Iris pigment epithelial cell (primary cell): ENCODE measurements at places on chromosomes 6 and 20.

GRCh38 chr20:37868851-37869333 lies 34.0 kb upstream of the VSTM2L start:
- DNase-seq, result no peak

DNA sequence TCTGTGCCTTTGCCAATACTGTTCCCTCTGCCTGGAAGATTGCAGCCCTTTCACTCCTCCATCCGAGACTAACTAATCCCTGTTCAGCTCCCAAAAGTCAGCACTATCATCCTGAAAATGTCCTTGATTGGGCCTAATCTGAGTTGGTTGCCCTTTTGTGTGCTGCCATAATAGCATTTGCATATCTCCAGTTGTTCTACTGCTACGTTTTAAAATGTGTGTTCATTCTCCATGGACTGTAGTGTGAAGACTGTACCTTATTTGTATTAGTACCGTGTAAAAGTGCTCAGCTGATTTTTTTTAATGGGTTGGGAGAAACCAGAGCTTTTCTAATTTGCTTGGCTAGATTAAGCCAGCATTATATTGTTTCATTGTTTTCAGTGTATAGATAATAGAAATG lies 401.3 kb downstream of the LAMA2 start:
- no peak for DNase-seq

- DNase-seq, result no peak
Observed at GRCh38 chr6:5776706-5777390, 229.9 kb downstream of the NRN1 start.

- no peak for DNase-seq
Observed at GRCh38 chr6:130617658-130618057, 209.5 kb upstream of the SMLR1 start.

- peak; percentile 3 for DNase-seq
Observed at GRCh38 chr6:29791162-29791561, 36.5 kb upstream of the HLA-G start.

GRCh38 chr6:140744659-140745320 lies 1370.3 kb upstream of the CITED2 start:
- DNase-seq, result peak; percentile 82

DNA sequence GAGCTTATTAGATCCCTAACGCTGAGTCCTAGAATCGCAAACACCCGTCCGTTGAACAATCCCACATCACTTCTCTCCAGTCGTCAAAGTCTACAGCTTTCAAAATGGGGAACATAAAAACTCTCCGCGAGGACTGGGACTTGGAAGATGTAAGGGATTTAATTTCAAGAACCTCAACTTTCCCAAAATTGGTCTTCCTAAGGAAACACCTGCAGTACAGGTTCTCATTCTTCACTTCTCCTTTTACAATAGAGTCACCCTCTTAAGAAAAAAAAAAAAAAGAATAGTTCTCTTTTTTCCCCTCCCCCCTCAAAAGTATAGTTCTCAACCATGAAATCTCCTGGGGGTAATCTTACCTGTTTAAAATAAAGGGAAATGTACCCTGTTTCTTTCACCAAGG lies 6.6 kb upstream of the ZBTB22 start:
- DNase-seq, result no peak

DNA sequence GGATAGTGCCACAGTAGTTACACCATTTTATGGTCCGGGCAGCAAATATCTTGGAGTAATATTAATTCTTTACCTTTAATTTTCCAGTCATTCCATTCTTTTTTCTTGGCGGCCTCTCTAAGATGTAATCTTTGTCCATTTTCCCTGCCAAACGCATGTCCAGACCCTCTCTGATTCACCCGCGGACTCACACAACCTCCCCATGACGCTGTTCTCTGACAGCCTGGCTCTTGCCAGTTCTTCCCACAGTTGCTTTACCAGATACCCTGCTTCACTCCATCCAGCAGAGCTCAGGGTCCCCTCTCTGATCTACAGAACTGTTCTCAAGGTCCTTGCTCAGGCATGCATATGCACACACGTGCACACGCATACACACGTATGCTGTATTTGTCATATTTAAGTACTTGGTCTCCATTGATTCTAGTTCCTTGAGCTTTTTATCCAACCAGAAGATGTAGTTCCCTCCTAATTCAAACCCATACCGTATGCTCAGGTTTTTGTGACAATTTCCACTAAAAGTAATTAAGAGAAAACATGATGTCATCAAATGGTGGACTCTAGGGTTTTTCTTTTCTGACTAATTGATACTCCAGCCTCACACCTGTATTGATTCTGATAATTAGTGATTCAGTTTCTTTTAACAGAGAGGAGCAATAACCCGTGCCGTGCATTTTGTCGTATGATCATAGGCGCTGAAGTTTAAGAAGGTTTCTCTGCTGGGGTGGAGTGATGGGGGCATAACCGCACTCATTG lies 10.0 kb downstream of the BPHL start:
- no peak for DNase-seq

- DNase-seq, result no peak
Observed at GRCh38 chr6:76615395-76615794, 542.9 kb upstream of the IMPG1 start.

GRCh38 chr20:48788486-48789072 lies 39.2 kb downstream of the PREX1 start:
- DNase-seq, result no peak

GRCh38 chr6:39171489-39172376 lies 56.7 kb upstream of the SAYSD1 start:
- no peak for DNase-seq

GRCh38 chr6:133977983-133978895 lies 25.2 kb downstream of the TBPL1 start:
- peak; percentile 85 for DNase-seq

DNA sequence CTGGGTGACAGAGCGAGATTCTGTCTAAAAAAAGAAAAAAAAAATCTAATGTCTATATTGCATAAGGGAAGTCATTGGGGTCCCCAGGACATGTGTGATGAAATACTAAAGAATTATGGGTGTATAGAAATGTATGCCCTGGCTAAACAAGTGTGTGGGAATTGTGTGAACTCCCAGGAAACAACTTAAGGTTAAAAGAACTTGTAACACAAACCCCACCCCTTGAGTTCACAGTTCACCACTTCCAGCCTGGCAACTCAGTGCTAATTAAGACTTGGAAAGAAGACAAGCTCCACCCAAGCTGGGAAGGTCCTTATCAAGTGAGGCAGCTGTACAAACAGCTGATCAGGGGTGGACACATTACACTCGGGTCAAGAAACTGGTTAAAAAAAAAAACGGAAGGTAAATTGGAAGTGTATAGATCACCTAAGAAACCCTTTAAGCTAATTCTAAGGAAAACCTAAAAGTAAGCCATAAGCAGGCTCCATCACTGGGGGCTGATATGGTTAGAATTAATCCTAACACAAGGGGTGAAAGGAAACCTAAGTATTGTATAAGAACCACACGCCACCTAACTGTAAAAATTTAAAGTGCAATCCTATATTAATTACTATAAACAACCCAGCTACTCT lies 25.2 kb downstream of the HLA-A start:
- DNase-seq, result peak; percentile 18

DNA sequence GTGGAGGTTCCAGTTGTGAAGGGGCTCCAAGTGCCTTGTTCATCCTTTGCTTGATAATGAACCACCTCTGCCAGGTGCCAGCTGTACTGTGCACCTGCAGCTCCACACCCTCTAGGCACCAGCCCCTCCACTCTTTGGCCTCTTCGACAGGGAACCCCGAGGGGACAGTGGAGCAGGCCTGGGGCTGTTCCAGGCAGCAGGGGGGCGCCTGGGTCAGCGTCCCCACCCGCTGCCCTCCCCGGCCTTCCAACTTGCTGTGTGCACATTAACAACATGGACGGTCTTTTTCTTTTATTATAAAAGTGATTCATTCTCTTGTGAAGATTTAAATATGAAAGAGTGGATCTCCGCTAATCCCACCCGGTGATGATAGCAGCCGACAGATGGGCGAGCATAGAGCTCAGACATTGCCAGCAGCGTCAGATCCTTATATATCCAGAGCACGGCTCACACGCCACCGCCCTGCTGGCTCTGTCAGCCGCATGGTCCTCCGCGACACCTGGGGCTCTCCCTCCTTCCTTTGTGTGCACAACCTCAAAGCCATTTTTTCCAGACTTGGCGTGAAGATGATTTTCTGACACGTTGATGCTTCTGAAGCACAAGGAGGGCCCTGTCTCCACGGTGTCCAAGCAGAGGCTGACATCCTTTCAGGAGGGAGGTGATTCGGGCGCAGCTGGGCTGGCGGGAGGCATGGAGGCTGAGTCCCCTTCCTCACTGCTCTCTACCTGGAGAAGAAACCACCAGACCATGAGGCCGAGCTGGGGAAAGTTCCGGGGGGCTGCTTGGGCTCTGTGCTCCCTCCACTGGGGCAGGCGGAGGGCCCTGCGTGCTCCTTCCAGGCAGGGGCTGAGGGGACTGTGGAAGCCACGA lies 22.2 kb upstream of the MRGBP start:
- DNase-seq, result no peak

- no peak for DNase-seq
Observed at GRCh38 chr6:154412106-154412820, 55.7 kb upstream of the IPCEF1 start.

DNA sequence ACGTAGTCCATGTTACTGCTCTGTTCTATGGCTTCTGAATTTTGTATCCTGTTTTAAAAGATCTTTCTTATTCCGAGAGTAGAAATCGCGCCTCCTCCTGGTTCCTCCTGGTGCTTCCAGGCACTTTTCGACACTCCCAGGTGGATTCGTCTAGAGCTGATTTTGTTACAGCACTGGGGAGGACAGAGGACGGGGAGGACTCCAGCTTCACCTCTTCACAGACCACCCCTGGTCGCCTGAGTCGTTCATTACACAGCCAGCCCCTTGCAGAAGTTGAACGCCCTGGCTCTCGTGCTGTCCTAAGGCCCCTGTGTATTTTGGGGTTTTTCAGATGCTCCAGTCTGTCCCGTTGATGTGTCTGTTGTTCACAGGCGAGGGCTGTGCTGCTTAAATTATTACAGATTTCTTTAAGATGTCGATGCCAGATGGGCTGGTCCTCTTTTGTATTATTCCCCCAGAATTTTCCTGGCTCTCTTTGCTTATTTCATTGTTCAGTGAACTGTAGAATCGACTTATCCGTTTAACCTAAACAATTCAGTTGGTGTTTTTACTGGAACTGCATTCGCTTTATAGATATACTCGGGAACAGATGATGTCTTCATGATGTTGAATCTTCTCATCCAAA lies 30.5 kb downstream of the COL20A1 start:
- no peak for DNase-seq

DNA sequence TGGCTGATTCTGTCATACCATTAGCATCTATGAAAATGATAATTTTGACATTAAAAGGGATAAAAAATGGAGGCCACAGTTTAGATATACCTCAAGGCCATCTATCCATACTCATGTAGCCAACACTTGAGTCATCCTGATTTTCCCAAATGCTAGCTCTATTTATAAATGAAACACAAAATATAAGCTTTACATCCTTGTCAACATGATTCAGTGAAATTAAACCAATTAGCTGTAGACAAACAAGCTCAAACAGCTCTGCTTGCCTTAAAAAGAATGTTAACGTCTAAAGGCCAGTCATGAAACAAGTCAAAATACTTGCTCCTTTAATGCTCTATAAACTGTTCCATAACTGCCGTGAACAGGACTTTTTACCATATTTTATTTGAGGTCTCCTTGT lies 40.3 kb downstream of the ABRACL start:
- DNase-seq, result no peak

DNA sequence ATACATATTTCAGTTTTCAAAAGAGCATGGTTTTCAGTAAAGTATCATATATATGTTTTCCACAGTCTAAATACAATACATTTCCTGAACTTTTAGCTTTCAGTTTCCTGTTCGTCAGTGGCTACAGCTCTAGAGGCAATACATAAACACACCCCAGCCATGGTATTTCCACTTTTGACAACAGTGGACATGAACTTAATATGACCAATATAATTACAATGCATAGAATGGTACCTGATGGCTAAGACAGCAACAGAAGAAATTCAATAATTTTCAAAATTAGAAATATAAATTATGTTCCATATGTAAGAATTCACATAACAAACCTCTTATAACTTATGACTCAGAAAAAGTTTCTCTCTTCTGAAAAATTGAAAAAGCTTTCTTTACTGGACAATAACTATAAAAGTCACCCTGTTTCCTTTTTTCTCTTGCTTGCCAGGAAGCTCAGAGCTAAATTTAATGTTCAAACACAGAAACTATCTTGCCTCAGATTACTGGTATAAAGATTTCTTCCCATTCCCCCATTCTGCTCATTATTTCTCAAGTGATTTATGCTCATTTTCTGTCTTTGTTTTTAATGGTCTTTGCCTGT lies 19.2 kb downstream of the FKBP5 start:
- peak; percentile 66 for DNase-seq

DNA sequence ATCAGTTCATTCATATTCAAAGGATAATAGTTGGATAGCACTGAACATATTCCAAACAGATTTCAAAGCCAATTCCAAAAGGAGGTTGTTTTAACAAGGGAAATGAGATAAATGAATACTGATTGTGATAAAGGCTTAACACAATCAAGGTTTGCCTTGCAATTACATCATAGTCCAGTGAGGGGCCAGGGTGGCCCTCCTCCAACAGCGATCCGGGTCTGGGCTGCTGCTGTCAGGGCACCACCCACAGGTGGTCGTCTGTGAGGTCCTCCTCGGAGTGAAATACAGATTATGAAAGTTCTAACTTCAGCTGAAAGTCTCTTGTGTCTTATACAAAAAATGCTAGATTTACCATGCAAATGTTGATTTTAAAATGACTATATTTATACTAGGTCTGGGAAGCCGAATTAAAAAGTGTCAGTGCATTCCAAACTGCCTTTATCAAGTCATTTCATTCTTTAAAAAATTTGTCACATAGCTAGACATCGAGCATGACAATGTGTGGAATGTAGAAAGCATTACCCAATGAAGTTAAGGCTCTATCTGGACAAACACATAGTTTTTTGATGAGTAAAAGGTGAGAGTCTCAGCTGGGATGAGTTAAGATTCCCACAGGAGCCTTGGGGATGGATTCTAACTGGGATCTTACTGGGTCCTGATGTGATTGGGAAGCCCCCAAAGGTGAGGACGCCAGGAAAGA lies 65.9 kb upstream of the SLC22A23 start:
- peak; percentile 40 for DNase-seq

GRCh38 chr6:15268137-15268908 lies 22.5 kb downstream of the JARID2 start:
- DNase-seq, result no peak

GRCh38 chr20:42041000-42041565 lies 422.9 kb upstream of the CHD6 start:
- DNase-seq, result no peak

GRCh38 chr20:36273414-36274180 lies 32.5 kb upstream of the DLGAP4 start:
- DNase-seq, result peak; percentile 18

DNA sequence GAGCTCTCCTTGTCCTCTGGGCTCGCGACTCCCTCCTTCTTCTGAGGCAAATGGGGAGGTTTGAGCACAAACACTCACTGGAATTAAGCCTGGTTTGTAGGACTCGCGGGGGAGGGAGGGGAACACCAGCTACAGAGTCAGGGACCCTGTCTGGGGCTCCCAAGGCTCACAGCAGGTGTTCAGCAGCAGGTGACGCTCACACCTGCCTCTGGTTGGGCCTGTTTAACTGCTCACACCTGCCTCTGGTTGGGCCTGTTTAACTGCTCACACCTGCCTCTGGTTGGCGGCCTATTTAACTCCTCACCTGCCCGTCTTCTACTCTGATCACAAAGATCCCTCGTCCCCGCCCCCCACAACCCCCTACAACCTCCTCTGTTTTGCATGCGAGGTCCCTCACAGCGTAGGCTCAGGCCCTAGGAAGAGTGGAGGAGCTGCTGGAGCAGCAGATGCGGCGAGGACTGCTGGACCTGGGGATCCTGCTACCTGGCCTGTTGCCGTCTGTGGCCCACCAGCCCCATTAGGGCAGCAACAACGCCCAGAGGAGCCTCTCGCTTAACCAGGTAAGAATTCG lies 181.9 kb downstream of the ERMARD start:
- DNase-seq, result no peak

- no peak for DNase-seq
Observed at GRCh38 chr6:53629862-53630532, 35.6 kb downstream of the KLHL31 start.
